ENCODE measurements at places on chromosomes 2 and 18. TPM values are rescaled to one million over a fixed set of nuclear protein-coding genes. Genes with fewer than 3 reads are reported as not detected.

- no peak for DNase-seq
Measured at GRCh38 chr18:7677001-7677400, 109.9 kb downstream of the PTPRM start.

DNA sequence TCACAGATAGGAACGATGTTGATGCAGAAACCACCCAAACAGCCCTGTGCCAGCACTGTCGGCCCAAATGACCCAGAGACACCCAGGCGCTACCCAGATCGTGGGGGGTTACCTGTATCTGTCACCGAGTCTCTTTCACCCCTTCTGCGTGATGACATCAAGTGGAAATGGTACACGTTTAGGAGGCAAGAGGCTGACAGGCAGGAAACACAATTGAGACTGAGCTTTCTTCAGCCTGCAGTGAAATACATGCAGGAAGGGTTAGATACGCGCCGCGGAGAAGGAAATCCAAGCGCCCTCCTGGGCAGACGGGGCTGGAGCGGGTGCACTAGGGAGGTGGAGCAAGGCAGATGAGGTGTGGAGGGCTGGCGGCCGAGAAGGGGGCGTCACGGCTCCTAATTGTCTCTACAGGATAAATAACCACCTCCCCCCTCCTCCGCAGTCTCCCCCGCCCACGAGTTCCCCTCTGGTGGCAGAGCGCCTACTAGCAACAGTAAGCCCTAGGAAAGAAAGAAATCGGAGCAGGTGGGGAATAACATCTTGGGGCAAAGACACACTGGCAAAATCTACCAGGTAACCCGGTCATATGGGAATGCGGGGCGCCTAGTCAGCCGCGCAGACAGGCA, at the start of gene RNF152:
Gene RNF152, minus strand, starts transcription at position 325 of the 626 bp plus-strand sequence. CDS start 76,544 bp downstream, outside the sequence.
- DNase-seq: peak; percentile 8

DNA sequence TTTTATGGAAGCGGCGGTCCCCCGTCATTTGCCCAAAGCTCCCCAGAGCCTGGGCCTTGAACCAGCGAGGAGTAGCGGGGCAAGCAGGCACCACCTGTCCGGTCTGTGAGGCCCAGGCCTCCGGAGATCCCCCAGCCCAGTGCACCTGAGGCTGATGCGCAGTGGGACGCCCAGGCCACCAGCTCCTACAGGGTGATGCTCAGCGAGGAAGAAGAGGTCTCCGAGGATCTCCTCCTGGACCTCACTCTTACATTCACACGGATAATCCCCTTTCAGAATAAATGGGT, 220.2 kb downstream of the NDUFA10 start:
- no peak for DNase-seq

DNA sequence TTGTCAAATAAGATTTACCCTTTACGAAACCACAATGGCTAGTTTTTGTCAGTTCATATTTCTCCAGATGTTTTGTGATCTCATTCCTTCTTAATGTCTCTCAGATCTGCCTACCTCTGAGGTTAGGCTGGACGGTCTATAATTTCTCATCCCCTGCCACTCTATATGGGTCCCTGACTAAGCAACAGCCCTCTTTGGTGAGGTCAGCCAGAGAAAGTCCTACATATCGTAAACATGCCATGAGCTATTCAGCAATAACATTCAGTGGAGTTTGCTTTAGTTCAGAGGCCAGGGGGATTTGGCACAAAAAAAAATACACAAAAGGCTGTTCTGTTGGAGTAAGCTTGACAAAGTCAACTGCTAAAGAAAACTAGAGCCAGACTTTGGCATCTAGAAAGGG, 192.1 kb upstream of the NCKAP5 start:
- no peak for DNase-seq

DNA sequence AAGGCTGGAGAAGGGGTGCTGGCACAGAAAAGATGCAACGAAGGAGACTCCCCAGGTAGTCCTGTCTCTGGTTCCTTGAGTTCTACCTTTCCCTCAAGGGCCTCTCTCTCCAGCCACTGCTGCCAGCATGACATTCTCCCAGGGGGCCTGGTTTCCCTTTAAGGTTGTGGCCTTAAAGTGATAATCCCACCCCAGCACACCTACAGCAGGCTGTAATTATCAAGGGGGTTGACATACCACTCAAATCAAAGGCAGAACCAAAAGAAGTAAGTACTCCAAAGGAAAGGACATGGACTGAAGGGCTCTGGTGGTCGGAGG, 127.4 kb upstream of the MSH6 start:
- no peak for DNase-seq

DNA sequence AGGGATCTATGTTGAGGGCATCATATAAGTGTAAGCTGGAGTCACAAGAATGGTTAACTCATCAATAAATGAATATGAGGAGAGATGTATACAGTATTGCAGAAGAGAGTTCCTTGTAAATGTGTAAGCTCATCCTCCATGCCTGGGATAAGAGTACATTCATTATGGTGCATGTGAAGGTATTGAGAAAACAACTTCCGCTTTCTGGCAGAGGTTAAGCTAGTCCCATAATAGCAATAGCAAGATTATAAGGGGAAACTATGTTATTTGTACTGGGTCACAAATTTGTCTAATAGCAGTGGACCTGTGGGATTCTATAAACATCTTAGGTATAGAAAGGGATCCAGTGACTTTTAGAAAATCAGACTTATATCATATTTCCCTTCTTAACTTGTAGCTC, 44.1 kb downstream of the SCN2A start:
- DNase-seq: no peak

DNA sequence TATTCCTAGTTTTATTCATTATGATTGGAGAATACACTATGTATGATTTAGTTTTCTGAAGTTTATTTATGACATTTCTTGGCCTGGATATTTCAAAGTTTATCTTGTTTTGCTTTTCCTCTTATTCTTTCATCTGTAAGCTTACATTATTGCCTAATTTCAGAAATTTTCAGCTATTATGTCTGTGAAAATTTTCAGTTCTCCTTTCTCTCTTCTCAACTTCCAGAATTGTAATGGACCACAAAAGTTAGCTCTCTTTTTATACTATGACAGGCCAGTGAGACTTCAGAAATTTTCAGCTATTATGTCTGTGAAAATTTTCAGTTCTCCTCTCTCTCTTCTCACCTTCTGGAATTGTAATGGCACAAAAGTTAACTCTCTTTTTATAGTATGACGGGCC, 97.2 kb upstream of the SCN7A start:
- DNase-seq: no peak

GRCh38 chr2:84939426-84940087, 31.4 kb upstream of the KCMF1 start:
- no peak for DNase-seq

DNA sequence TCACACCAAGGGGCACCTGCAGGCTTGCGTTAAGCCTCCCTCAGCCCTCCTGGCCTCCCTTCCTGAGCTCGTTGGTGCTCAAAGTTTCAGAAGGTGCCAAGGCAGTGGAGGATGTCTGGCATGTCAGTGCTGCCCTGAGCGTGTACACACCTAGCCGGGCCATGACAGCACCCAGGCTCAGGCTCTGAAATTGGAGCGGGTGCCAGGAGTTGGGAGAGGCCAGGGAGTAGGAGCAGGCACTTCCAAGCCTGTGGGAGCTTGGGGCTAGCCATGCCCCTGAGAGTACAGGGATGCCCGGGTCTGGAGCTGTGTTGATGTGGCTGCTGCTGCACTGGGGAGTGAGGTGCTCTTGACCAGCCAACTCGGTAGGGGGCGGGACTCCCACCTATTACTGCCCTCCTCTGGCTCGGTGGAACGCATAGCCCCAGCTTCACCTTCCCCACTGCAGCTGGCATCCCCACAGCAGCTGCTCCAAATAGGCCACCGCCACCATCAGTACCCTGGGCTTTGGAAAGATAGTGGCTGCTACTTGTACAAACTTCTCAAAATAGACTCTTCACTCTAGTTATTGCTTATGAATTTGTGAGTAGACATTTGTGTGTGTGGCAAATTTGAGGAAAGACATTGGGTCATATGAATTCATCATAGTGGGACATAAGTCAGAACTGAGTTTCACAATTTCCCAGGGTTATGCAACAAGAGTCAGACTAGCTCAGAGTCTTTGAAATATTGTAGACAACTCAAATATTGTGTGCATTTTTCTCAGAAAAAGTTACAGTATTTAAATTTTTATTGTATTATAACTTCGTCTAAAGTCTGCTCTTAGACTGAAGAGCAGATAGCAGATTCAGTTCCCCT, 6.8 kb upstream of the PCARE start:
- no peak for DNase-seq

The GPR155 gene
- total RNA-seq: 8.6 TPM

DNA sequence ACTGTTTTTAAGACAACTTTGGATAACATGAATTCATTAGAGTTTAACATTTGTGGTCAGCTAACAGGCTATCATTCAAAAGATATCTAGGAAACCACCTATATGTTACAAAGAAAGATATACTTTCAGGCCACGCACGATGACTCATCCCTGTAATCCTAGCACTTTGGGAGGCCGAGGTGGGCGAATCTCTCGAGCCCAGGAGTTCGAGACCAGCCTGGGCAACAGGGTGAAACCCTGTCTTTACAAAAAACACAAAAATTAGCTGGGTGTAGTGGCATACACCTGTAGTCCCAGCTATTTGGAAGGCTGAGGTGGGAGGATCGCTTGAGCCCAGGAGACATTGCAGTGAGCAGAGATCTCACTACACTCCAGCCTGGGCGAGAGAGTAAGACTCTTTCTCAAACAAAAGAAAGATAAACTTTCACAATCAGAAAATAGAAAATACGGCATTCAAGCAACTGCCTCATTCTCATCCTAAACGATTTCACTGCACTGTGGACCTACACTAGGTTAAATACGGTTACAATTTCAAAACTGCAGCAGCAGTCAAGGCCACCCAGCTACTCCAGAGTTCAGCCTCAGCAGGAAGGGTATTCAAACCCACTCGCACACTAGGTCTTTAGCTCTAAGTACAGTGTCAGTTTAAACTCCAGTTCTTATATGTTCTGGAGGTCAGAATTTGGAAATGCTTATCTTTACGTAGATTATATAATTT, 250.0 kb upstream of the SLC39A10 start:
- DNase-seq: no peak

The CGREF1 gene
- total RNA-seq: 9.8 TPM

The SPP2 gene
- total RNA-seq: not detected

The SERPINB4 gene
- not detected for total RNA-seq

Data from tibial nerve (tissue), 4 donors.